ENCODE measurements at places on chromosomes 16 and 17.
A peak's percentile ranks its signal among the peaks of the same experiment; 100 is the strongest.

DNA sequence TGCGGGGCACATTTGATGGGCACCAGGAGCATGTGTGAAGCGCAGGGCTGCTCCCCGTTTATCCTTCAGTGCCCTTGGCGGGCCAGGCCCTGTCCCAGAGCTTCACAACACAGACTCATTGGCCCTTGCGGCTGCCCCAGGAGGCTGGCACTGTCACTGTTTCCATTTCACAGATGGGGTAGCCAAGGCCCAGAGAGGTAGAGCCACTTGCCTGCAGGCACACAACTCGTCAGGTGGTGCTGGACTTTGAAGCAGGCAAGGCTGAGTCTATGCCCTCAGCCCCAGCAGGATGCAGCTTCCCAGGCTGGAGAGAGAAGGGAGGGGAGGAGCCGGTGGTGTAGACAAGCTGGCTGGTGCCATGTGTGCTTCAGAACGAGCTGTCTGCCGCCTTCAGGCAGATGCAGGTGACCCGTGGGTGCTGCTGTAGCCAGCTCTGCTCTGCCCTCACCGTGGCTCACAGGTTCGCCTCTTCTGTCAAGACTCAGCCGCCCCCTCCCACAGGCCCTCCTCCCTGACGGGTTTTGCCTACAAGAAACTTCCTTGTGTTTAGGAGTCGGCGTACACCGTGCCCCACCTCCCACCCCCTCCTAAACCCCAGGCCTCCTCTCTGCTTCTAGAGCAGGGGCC lies 232.3 kb upstream of the CIBAR2 start:
- DNase-seq, result no peak

DNA sequence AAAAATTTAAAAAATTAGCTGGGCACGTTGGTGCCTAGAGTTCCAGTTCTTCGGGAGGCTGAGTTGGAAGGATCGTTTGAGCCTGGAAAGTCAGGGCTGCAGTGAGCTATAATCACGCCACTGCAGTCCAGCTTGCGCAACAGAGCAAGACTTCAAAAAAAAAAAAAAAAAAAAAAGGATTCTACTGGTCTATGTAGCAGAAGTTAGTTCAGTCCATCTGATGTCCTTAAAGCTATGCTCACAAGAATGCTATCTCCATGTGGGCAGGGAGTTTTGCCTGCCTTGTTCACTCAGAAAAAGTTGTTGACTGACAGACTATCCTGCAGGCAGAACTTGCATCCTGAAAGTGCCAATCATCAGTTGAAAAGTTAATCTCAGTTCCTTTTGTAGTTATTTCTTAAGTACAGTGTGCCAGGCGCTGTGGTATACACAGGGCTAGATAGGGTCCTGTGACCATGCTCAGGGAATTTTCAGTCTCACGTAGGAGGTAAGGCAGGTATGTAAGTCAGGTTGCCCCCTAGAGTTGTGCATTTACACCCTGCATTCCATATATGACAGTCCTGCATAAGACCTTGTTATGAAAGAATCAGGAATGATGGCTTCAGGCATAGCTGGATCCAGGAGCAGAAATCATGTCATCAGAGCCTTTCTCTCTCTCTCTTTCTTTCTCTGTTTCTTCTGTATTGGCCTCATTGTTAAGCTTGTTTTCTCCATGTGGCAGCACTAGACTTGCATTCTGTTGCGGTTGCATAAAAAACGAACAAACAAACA lies 7.6 kb downstream of the SYT17 start:
- no peak for DNase-seq

- DNase-seq, result no peak
Observed at GRCh38 chr16:51433599-51433998, 282.5 kb upstream of the SALL1 start.

GRCh38 chr17:39757931-39758873 lies 20.5 kb downstream of the GRB7 start:
- DNase-seq, result no peak

GRCh38 chr16:2478279-2478678 lies 3.4 kb downstream of the TBC1D24 start:
- no peak for DNase-seq

DNA sequence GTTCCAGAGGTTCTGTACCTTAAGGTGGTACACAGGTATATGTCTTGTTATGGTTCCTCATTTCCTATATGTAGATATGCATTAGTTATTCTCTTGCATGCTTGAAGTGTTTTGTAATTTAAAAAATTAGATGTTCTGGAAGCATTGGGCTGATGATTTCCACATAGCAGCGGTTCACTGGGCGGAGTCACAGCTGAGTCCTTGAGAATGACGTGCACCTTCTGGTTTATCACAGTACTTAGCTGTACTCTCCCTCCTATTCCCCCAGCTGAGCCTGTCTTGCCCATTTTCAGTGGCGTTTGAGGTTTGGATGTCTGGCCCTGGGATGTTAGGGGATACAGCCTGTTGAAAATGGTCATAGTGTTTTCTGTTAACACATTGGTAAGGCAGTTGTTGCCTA lies 327.1 kb downstream of the SNX29 start:
- DNase-seq, result no peak

- DNase-seq, result no peak
Observed at GRCh38 chr17:42456223-42457106, 2.2 kb upstream of the ATP6V0A1 start.

GRCh38 chr17:73969956-73970355 lies 233.5 kb upstream of the RPL38 start:
- no peak for DNase-seq

GRCh38 chr16:2016407-2016922 lies 3.1 kb upstream of the NPW start:
- no peak for DNase-seq

DNA sequence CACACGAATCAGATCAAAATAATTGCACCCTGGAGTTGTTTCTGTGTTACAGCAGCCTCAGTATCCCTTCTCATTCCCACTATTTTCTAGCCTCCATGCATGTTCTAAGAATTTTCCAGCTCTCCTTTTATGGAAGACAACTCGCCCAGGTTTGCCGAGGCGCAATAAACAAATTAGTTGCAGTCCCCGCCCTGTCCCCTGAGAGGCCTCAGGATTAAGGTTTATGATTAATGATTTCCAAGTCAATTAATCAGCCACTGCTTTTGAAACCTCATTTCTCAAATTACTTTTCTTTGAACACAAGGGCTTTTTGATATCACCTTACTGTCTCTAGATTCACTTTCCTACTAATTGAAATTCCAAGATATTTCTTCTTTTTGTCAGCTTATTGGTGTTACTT lies 138.3 kb upstream of the HSBP1 start:
- no peak for DNase-seq

GRCh38 chr16:2160915-2161551 lies 5.5 kb downstream of the TRAF7 start:
- no peak for DNase-seq

DNA sequence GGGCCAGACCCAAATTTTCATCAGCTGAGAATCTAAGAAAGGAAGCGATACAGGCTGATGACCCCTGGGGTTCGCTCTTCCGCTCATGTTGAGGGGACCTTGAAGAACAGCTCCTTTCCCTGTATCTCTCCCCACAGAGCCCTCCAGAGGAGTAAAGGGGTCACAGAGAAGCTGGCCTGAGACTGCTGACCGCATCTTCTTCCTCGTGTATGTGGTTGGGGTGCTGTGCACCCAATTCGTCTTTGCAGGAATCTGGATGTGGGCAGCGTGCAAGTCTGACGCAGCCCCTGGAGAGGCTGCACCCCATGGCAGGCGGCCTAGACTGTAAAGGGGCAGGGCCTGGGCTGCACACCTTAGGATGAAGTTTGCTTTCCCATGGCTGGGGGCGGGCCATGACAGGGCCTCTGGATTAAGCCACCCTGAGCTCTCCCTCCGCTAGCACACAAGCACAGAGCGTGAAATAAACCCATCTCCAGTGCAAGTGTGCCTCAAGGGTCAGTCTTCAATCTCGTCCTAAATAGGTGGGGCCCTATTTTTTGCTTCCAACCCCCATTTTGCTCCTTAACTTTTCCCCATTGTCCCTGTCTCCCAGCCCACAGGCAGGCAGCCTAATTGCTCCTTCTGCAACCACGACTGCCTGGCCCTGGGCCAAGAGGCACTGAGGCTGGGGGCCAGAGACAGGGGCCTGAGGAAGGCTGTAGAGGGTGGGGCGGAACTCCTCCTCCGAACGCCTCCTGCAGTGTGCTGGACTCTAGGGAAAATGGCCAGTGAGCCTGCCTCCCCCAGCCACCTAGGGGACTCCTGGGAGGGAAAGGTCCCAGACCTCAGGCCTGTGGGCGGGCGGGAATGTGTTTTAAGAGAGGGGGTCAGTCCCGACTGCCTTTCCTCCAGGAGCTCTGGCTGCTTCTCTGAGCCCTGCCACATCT lies 3.6 kb downstream of the ZACN start:
- no peak for DNase-seq

GRCh38 chr17:61756561-61756960 lies 106.8 kb downstream of the BRIP1 start:
- no peak for DNase-seq

DNA sequence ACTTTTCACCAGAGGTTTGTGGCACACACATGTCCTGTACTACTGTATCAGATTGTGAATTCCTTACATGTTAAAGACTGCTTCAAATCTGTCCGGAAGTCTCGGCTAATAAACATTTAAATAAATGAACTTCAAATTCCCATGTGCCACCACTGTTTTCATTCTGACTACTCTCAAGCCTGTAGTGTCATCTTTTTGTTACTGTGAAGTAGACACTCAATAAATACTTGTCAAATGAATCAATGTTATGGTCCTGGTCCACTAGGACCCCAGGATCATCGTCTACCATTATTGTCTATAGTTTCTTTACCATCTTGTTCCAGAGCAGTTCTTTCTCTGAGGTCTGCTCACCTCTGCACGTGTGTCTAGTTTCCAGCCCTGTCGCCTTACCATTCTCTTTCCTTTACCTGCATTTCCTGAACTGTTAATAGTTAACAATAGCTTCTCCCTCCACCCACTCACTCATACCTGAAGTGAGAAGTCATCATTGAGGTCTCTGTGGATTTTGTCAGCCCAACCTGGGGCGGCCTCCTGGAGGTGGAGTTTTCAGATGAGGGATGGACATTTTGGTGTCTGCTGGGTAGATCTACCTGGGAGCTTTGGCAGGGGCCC lies 333.0 kb downstream of the SEC14L1 start:
- DNase-seq, result no peak

GRCh38 chr16:65783709-65784474 lies 582.6 kb upstream of the CDH5 start:
- no peak for DNase-seq

- no peak for DNase-seq
Observed at GRCh38 chr17:68057531-68057952, 22.0 kb downstream of the KPNA2 start.

DNA sequence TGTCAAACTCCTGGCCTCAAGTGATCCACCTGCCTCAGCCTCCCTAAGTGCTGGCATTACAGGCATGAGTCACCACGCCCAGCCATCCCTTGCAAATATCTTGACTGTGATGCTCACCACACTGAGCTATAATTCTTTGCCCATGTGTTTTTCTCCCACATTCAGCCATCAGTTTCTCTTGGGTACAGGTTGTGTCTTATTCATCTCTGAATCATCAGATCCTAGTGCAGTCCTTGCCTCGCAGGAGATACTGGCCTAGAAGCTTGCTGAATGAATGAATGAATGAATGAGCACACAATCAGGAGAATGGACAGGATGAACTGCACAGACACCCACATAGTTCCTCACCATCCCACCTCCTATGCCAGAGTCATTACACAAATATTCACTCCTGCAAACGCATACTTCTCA lies 24.4 kb upstream of the ETV4 start:
- DNase-seq, result peak; percentile 19

DNA sequence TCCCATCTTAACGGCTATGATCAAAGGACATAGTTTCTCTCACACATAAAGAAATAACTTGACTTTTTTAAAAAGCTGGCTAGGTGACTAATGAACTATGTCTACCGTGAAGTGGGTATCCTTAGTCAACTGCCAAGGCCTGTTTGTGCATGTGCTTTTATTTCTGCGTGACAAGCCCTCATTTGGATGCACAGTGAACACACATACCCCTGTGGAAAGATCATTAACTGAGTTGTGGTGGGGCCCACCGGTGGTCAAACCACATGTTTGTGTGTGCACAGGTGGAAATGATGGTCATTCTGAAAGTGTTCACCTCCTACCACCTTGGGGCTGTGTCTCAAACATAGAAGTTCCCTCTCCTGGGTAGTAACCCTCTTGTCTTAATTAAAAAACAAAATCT lies 256.1 kb upstream of the SALL1 start:
- DNase-seq, result no peak

DNA sequence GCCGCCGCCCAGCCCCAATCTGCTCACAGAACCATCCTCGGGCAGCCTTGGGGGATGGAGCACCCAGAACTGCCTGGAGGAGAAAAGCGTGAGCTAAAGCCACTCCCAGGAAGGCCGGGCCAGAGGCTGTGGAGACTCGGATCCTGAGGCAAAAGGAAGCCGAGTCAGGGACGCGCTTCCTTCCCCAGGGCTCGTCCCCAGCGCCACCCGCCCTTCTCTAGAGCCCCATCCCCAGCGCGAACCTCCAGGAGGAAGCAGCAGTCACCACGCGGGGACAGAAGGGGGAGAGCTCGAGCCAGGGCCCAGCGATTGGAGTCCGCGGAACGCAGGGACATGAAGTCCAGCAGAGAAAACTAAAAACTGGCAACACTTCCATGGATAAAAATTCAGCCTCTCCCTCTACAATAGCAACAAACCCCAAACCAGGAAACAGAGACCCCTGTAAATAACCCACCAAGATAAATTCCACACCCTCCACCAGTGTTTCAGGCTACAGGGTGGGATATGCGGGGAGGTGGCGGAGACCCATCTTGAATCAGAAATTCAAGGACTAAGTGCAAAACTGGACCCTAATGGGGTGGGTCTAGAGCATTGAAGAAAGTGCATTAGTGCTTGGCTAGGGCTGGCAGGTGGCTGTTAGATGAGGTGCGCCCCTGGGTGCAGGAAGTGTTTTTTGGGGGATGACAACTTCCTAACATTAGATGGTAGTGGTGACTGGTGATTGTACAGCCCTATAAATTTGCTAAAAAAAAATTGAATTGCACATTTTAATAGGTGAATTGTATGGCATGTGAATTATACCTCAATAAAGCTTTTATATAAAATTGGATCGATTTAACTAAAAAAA lies 116.1 kb upstream of the METRNL start:
- peak; percentile 57 for DNase-seq

DNA sequence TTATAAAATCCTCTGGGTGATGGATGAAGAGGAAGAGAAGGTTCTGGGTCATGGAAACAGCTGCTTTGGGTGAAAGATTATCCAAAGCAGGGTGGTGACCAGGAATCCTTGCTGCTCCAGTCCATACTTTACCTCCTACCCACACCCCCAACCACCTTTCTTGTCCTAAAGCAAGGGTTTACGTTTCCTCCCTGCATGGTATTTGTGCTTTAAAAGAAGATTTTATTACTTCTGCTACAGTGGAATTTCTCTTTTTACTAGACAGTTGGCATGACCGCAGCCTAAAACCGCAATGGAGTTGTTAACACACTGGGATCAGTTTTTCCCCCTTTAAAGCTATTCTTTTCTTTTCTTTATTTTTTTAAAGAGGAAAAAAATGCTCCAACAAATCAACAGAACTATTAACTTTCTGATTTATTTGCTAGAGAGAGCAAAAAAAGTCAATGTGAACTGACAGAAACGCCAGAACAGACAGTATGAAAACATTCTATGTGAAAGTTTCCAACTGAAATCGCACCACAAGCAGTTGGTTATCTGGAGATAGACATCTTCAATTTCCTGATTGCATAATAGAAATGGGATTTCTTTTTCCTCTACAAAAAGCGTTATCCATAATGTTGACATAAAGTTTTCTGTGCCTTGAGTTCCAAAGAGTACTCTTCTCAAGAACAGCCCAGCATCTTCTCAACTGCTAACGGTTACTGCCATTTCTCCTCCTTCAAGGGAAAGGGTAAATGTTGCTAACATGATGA lies 236.0 kb downstream of the IRX3 start:
- DNase-seq, result no peak

GRCh38 chr17:4604111-4604644 lies 19.8 kb downstream of the SMTNL2 start:
- DNase-seq, result no peak

- DNase-seq, result no peak
Observed at GRCh38 chr16:12090151-12090530, 113.6 kb downstream of the SNX29 start.
